ENCODE measurements at places on chromosomes 12 and 14.

DNA sequence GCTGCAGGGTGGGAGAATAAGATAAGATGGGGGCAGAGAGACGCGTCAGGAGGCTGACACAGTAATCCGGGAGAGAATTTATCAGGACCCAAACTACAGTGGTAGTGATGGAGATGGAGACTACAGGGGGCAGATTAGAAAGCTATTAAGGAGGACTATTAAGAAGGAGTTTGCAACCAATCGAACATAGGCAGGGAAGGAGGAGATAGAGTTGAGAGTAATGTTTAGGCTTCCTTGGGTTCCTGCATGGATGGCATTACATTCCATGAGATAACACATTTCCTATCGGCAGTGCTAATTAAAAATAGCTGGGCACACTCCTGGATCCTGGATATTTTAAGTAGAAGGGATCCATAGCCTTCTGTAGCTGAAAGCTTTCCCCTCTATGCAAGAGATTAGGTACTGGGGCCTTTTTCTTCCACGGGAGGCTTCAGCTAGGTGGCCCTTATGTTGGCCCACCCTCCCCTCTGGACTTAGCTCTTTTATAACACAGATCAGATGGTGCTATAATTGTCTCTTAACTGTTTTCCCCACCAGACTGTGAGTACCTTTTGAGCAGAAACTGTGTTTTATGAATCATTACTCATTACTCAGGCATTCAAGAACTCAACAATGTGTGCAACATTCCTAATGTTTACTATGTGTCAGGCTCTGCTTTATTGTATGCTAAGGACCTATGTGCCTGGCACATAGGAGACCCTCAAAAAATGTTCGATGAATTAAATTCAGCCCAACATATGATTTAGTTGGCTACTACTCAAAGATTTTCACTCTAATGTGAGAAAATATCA is 113.0 kb downstream of the RMST start:
- no peak for DNase-seq

GRCh38 chr14:39097159-39097558 is 5.9 kb downstream of the SEC23A start:
- DNase-seq, result no peak

DNA sequence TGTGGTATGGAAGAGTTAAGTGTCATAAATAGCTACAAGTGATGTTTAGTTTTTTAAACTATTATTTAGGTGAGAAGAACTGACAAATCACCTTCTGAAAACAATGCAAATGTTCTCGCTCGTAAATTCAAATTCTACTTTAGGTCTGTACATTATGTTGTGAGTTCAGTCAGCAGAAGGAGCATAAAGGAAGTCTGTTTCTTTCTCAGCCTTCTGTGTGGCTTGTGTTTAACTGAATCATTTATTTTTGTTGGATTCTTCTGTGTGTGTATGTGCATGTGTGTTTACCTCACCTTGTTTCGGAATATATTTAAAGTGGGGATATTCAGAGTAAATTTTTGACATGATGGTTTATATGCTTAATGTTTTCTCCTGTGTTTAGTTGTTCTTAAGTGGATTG is 285.9 kb downstream of the TMTC2 start:
- no peak for DNase-seq

- DNase-seq, result no peak
These were observed 119.5 kb downstream of the VEZT start for GRCh38 chr12:95337146-95337545.

- no peak for DNase-seq
These were observed 500.4 kb upstream of the GARIN6 start for GRCh38 chr12:99147130-99147529.

GRCh38 chr12:75812271-75813018 is 219.1 kb downstream of the PHLDA1 start:
- no peak for DNase-seq

- DNase-seq, result no peak
These were observed 663.4 kb downstream of the SLC16A7 start for GRCh38 chr12:60259225-60259624.

GRCh38 chr14:103521438-103521950 is 1.1 kb downstream of the CKB start:
- no peak for DNase-seq

DNA sequence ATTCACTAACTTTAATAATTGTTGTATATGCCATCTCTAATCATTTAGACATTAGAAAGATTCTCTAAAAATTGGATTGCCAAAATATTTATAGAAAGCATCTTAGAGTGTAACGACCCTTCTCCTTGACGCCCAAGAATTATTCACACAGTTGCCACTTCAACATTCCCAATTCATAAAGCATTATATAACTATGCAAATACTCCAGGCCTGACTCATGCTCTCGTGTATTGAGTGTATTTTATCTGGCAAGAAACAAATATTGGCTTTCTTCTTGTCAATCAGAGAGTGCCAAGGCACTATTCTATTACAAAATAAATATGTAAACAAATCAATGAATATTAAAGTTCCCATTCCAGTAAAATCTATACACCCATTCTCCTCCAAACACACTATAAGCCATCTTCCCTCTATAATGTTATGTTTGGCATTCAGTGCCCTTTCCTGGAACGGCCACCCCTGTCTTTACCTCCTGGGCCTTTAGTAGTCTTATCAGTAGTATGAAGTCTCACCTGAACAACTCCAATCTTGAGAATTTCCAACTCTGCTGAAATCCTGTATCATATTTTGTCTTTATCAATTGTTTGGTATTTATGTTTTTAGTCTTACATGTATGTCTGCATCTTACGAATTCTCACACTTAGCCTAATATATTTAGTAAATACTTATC is 182.6 kb downstream of the PIK3C2G start:
- no peak for DNase-seq
